ENCODE measurements at places on chromosomes 4 and X.

GRCh38 chrX:25754399-25754798, 383.7 kb upstream of the MAGEB18 start:
- DNase-seq = no peak

DNA sequence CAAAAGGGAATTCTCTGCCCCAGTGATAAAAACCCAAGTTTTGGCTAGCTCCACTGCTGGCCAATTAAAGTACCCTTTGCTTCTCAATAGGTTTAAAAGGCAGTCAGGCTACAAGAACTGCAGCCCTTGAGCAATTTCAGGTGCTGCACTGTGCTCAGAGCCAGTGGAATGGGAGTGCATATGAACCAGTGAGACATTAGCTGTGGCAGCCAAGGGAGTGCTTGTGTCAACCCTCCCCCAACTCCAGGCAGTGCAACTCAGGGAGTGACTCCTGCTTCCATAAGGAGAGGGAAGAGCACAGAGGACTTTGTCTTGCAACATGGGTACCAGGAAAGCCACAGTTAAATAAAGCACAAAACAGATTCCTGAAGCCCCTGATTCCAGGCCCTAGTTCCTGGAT, 61.6 kb upstream of the VAMP7 start:
- no peak for DNase-seq

DNA sequence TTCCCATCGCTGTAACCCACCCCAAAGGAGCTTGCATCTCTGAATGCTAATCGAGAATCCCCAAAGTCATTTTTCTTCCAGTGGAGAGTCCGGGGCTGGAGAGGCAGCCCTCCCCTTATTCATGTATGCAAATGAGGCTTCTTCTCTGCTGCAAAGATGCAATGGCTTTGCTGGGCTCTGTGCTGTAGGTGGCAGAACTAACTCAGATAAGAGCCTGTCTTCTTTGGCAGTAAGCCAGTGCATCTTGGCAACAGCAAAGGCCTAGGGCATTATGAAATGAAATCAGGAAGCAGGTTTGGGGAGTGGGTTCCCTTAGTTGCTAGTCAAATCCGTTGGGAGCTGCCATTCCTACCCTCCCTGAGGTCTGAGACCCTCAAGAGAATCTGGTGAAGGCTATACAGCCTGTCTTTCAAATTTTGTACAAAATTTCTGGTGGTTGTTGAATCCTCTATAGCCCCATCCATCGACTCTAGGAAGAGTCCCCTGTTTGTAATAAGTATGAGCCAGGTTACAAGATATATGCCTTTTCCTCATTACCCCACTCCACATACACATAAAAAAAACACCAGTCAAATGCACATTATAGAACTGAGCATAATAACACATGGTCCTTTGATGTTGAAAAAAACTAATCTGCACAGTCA, 290.6 kb upstream of the TAPT1 start:
- no peak for DNase-seq

- no peak for DNase-seq
These were observed 98.0 kb downstream of the MAML3 start for GRCh38 chr4:140056015-140056414.

- no peak for DNase-seq
These were observed 29.6 kb downstream of the CXCL13 start for GRCh38 chr4:77635246-77635645.

DNA sequence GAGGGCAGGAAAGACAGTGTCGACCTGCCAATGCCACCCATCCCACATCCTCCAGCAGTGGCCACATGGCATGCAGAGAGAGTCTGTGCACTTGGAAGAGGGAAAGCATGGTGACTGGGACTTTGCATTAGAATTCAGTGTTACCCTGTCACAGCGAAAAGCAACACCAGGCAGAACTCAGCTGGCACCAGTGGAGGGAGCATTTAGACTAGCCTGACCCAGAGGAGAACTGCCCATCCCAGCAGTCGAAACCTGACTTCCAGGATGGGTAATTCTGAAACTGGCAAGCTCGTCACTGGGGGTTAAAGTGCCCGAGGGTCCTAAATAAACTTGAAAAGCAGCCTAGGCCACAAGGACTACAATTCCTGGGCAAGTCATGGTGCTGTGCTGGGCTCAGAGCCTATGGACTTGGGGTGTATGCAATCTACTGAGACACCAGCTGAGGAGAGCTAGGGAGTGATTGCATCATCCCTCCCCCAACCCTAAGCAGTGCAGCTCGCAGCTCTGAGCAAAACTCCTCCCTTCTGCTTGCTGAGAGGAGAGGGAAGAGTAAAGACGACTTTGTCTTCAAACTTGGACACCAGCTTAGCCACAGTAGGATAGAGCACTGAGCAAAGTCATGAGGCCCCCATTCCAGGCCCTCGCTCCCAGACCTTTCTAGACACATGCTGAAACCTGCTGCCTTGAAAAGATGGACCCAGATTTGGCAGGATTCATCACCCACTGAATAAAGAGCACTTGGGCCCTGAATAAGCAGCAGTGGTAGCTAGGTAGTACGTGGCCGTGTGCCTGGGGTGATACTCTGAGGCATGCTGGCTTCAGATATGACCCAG, 68.8 kb downstream of the DDX60L start:
- DNase-seq = no peak

DNA sequence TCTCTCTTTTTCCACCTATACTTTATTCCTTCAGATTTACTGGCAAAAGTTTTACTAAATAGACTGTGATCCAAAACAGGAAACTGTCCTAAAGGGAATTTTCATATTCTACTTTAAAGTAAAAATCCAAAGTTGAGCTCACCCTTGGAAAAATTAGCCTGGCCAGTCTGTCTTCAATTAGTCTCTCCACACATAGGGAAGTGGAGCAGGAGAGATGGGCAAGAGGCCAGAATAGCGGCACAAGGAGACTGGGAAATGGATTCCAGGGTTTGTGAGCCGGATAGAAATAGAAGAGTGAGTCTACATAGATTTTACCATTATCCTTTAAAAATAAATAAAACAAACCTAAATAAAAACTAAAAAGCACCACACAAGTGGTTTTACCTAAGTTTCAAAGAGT, 16.2 kb upstream of the FRMD7 start:
- no peak for DNase-seq

DNA sequence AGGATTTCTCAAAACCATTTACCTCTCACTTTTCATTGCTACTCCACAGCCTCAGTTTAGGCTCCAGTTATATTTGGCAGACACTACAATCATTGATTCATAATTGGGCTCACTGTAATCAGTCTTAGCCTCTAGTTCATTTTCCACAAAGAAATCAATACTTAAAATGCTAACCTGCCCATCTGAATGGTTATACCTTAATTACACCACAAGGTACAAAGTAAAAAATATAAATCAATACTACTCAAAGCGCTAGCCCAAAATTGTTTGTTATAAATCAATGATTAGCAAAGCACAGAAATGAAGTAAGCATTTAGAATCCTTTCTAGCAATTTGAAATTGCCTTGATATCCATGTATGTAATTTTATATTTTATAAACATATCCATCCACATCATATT, 222.6 kb upstream of the NDST3 start:
- no peak for DNase-seq

- DNase-seq = no peak
These were observed 14.6 kb downstream of the LDB2 start for GRCh38 chr4:16883806-16884205.

GRCh38 chr4:71132486-71132885, 139.0 kb downstream of the DCK start:
- DNase-seq = no peak

DNA sequence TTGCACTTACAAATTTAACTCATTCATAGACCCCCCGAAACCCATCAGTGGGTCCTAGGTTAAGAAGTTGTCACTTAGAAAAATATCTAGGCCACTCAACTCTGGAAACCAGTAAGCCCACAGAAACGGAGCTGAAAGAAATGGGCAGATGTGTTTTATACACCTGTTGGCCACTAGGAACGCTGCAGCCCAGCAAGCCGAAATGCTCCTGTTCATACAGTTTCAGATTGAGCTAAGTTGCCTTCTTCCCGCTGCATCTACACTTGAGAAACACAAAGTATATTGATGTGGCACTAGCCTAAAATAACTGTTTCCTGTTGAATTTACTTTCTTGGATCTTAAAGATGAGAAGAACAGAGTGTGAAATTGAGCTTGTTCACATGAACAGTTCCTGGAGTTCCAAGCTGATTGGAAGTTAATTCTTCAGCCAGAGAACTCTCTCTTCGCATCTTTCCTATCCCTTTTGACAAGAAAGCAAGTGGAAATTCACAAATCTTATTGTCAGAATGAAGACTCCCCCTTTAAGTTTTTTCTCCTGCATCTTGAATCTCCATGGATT, 174.1 kb downstream of the RBMX2 start:
- no peak for DNase-seq

- DNase-seq = no peak
These were observed 422.6 kb upstream of the GALNTL6 start for GRCh38 chr4:171390626-171391025.

DNA sequence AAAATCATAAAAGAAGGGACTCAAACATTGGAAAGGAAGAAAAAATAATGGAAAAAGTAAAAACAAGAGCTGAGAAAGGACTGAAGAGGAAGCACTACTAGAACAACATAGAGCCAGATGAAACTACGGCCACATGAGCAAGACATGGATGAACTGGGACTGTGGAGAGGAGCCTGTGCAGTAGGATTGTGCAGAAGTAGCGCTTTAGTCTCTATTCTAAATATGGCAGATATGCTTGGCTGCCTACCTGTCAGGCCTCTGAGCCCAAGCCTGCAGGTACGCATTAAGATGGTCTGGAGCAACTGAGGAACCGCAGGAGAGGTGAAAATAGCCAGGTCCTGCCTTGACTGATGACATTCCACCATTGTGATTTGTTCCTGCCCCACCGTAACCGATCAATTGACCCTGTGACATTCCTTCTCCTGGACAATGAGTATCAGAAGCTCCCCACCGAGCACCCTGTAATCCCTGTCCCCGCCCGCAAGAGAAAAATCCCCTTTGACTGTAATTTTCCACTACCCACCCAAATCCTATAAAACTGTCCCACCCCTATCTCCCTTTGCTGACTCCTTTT, 154.3 kb downstream of the CAMK2D start:
- no peak for DNase-seq

DNA sequence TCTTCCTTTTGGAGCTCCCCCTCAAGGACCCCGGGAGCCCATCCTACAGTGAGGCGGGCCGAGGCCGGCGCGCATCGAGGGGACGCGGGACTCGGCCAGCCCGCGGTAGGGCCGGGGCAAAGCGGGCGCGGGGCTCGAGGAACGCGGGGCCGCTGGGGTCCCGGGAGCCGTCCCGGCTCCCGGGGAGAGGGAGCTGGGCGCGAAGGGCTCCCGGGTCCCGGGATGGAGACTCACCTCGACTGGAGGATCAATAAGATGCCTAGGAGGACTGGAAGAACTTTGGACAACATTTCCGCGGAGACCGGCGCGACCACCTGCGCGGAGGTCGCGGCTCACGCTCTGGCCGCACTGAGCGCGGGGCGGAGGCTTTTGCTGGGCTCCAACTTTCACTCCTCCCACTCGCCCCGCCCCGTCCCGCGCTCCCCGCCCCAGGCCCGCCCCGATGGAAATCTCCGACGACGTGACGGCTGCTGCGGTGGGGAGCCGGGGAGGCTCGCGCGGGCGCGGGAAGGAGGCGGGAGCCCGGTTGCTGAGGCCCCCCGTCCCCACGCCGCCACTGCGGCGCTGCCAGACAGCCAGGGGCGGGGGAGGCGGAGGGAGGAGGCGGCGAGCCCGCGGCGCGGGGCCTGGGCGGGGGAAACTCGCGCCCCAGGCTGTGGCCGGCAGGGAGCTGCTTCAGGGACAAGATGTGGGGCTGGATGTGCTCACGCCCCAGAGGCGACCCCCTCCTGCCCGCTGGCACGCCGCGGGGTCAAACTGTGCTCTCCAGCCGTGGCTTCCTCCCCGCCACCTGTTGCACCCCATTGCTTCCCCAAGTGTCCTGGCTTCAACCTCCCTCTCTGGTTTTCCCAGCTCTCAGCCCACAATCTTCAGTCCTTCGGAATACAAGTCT, at the start of gene GABRE:
Gene GABRE (minus strand): TSS at position 341 of the 892 bp plus-strand sequence. CDS start 51 bp downstream, at position 290.
- no peak for DNase-seq

- DNase-seq = no peak
These were observed 33.2 kb upstream of the PLAC1 start for GRCh38 chrX:134691453-134691852.

DNA sequence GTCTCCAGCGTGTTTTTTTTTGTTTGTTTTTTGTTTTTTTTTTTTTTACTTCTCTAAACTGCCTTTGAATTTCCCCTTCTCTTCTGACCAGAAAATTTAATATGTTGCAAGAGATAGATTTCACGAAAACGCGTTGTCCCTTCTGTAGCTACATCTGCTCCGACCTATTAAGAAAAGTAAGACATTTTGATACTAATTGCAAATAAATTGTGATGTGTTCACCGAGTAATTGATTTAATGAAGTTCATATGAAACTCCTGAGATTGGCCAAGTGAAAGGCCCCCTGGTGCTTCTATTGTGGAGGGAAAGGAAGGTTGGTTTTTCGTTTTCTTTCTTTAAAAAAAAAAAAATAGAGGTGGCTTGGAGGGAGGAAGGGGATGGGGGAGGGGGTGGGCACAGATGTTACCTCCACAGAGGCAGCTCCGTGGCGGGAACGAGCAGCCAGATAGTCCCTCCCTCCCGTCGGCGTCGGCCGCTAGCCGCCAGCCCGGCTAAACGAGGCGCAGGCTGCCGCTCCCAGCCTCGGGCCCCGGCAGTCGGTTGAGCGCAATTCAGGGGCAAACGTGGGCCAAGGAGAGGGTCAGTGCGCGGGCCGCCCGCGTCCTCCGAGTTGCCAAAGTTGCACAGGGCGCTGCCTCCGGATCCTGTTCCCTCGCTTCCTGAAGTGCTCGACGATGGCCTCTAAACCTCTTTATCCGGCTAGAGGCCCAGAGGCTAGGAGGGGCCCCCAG, 139.1 kb upstream of the ZIC3 start:
- DNase-seq = no peak

DNA sequence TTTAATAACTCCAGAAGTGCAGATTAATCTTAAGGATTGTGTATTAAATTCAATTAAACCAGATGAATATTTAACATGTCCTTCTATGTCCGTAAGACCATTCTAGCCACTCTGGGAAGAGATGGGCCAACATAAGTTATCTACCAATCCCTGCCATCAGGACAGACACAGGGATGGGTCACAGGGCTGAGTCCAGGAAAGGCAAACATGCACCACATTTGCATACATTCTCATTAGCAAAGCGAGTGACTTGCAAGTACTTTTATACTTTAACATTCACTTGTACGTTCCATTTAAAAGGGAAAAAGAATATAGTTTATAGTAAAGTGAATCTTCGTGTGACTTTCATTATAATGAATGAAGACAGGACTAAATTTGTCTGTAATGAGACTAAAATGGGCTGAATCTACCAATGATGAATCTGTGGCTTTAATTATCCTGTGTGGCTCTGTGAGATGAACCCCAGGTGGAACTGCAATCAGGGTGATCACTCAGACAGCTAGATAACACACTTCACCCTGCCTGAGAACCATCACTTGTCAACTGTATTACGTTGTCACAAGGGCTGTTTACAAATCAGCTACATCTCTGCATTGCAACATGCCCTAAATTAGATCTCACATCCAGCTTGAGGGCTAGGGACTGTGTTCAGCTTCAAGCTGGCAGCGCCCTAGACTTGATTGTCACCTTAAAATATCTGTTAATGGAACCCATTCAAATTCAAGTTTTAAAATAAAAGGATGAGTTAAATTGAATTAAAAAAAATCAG, 77.2 kb downstream of the SH3KBP1 start:
- no peak for DNase-seq
